ENCODE measurements at places on chromosomes 7 and 10. TPM values are rescaled to one million over a fixed set of nuclear protein-coding genes. Genes with fewer than 3 reads are reported as not detected.

Gene FAM107B
- 15.0 TPM for total RNA-seq

Gene VAX1
- total RNA-seq: not detected

DNA sequence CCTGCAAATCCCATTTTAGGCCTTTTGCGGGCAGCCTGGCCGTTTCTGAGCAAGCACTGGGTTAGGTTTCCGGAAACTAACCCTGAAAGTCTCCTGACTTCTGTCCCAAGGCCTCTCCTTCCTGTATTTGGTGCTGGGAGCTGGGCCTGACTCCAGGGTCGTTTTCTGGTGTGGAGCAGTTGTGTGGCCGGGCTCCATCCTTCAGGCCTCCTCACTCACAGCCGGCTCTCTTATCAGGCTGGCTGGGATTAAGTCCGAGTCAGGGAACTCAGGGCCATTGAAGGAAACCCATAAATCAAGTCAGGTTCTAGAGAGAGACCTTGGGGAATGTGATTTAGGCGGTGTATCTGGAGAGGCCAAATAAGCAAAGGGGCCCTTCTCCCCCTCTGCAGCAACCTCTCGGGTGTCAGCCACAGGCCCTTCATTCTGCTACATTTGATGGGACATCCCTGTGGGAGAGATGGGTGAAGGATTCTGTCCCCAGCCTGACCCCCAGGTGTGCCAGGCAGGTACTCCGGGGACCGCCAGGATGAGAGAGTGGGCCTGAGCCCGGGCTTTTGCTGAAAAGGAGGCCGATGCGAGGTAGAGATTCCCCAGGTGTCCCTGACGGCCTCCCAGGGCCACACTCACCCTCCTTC lies 3.3 kb downstream of the GATA3 start:
- peaks cover 28% of the 10 kb centered on the region for H3K4me1 ChIP-seq
- no peaks in the 10 kb centered on the region for H3K36me3 ChIP-seq
- peaks cover 98% of the 10 kb centered on the region for H3K27me3 ChIP-seq
- H3K27ac ChIP-seq: no peak overlapping the region
- no peak for DNase-seq

- H3K27ac ChIP-seq: no peak overlapping the region
- H3K4me3 ChIP-seq: no peak overlapping the region
- no peaks in the 10 kb centered on the region for H3K4me1 ChIP-seq
- H3K36me3 ChIP-seq: no peaks in the 10 kb centered on the region
Measured at GRCh38 chr10:33112831-33113455, 154.9 kb upstream of the ITGB1 start.

GRCh38 chr7:43653466-43653865 lies 70.6 kb downstream of the STK17A start:
- H3K4me1 ChIP-seq: peaks cover 29% of the 10 kb centered on the region
- H3K27ac ChIP-seq: no peak overlapping the region
- H3K36me3 ChIP-seq: no peaks in the 10 kb centered on the region
- no peaks in the 10 kb centered on the region for H3K27me3 ChIP-seq

GRCh38 chr10:126290232-126290631 lies 98.0 kb downstream of the ADAM12 start:
- no peaks in the 10 kb centered on the region for H3K27me3 ChIP-seq
- no peaks in the 10 kb centered on the region for H3K4me1 ChIP-seq
- H3K36me3 ChIP-seq: no peaks in the 10 kb centered on the region
- DNase-seq: no peak
- no peak overlapping the region for H3K4me3 ChIP-seq
- H3K27ac ChIP-seq: no peak overlapping the region

DNA sequence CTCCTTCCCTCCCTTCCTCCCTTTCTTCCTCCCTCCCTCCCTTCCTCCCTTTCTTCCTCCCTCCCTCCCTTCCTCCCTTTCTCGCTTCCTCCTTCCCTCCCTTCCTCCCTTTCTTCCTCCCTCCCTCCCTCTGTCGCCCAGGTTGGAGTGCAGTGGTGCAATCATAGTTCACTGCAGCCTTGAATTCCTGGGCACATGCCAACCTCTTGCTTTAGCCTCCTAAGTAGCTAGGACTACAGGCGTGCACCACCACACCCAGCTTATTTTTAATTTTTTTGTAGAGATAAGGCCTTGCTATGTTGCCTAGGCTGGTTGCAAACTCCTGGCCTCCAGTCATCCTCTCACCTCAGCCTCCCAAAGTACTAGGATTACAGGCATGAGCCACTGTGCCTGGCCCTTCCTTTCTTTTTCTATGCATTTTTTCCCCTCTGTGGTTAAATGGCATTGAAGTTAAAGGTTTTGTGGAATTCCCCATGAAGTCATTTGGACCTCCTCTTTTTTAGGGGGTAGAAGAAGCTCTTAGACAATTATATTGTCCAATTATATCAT lies 9.6 kb downstream of the KLHDC10 start:
- no peak for DNase-seq
- peaks cover 15% of the 10 kb centered on the region for H3K4me1 ChIP-seq
- H3K36me3 ChIP-seq: peaks cover 13% of the 10 kb centered on the region
- H3K27ac ChIP-seq: no peak overlapping the region

DNA sequence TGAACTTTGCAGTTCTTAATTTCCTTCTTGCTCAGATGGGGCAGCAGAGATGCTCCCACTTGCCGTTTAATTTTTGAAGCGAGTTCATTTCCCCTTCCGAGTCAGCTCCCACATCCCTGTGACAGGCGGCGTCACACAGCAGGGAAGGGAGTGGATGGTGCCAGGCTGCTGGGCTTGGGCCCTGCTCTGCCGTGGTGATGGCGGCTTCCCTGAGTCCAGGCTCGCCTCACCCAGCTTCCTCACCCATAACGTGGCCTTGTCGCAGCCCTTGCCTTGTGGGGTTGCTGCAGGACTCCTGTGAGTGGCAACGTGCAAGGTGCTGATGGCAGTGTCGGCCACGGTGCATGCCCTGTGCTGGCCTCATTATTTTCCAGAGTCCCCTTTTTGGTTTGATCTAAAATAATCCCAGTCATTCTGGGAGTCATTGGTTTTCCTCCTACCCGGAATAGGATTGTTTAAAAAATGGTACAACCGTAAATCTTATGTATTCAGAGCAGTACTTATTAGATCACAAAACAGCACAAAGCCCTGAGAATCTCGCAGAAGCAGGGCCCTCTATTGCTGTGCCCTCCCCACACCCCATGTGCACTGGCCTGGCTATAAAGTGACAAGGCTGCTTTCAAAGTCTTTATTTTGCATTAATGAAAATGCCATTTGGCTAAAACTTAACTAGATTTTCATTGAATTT lies 260.1 kb downstream of the WDR37 start:
- no peaks in the 10 kb centered on the region for H3K4me1 ChIP-seq
- no peak for DNase-seq
- no peak overlapping the region for H3K4me3 ChIP-seq
- no peaks in the 10 kb centered on the region for H3K27me3 ChIP-seq
